ENCODE measurements at places on chromosomes 12 and 14.

DNA sequence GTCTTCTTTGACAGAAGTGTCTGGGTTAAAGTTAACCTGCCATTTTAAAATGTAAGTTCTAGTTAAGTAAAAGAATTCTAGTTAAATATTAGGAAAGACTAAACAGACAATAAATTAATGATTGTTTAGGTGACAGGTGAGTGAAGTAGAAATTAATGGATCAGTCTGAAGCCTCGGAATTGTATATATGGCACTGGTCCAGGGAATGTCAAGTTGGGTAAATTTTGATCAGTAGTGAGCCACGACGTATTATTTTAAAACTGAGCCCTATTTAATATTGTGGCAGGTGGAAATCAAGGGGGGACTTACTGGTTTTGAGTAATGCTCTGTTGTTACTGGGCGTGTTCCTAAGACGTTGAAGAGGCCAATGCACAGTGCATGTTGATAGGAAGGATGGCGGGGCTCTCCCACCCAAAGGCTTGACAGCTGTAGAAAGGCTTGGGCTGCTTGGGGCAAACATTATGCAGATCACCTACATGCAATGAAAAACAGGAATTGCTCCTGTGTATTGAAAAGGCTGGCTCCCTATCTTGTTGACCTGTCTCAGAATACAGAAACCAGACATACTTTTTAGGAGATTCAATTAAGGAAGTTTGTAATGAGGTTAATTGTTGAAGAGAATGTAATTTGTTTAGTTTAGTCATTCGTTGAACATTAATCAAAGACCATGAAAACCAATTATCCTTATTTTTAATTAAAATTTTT is 5.9 kb upstream of the PPFIBP1 start:
- DNase-seq: no peak

- DNase-seq: no peak
Observed at GRCh38 chr12:110957652-110958051, 37.3 kb upstream of the MYL2 start.

DNA sequence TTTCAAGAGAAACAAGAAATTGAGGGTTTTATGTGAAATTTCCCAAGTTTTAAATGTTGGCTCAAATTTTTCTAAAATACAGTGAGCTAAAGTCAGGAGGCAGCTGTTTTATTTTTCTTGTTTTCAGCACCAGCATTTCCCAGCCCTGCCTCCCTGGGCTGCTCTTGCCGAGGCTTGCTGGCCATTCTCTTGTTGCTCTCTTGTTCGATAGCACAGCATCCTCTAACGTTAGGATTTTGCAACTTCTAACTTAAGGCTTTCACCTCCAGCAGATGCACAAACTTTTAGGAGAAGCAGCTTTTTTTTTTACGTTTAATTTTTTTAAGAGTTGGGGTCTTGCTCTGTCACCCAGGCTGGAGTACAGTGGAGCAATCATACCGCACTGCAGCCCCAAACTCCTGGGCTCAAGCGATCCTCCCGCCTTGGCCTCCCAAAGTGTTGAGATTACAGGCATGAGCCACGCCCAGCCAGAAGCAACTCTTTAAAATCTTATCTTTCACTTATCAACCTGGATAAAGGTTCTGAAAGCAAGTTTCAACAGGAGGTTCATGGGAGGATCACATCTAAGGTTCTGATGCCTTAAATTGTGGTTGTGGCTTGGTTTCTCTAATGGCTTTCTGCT is 40.2 kb downstream of the B4GALNT3 start:
- no peak for DNase-seq

- DNase-seq: no peak
Observed at GRCh38 chr12:79374545-79374944, 316.2 kb downstream of the PAWR start.

- no peak for DNase-seq
Observed at GRCh38 chr14:38788060-38788459, 315.0 kb downstream of the SEC23A start.

GRCh38 chr12:96261557-96261956 is 67.4 kb downstream of the ELK3 start:
- no peak for DNase-seq

DNA sequence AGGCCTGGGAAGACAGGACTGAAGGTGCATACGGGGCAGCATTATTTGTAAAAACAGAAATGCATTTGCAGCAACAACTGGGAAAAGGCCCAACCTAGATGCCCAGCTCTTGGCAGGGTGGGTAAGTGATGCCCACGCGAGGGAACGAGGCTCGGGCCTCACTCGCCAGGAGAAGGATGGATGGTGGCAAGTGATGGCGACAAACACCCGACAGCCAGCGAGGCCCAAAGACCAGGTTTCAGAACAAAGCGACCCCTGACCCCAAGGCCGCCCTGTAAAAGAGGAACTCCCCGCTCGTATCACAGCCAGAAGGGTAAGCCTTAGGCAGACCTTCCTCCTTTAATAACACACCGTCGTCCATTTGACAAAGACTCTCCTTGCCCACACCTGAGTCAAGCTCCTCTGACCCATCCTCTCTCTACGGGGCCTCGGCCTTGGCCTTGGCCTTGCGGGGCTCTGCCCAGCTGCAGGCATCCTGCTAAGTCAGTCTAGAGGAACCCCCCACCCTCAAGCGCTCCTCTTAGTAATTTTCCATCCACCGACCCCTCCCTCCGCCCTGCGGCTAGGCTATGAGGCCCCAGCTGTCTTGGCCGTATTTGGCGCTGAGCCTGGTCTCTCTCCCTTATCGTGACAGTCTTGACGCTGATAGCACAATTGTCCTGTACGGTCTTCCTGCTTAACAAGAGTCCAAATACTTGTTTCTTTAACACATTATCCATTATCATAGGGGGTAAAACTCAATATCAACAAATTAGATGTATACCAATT is 80.2 kb downstream of the NCOR2 start:
- DNase-seq: no peak

DNA sequence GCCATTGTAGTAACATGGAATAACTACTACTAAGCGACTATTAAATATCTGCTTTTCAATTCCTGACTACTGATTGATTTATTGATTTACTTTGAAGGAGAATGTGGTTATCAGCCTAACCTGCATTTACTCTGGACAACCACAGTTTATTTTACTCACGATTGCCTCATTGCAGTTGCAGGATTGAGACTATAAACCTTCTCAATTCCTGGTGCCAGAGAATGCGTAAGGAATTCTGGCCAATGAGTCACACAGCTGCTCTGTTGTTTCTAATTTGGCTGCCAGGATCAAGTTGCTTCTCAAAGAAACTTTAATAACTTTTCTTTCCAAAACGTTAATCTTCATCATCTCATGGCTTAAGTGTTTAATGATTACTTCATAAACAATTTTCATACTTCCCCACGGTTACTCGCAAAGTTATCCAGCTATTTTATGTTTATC is 13.1 kb upstream of the TMTC1 start:
- no peak for DNase-seq

DNA sequence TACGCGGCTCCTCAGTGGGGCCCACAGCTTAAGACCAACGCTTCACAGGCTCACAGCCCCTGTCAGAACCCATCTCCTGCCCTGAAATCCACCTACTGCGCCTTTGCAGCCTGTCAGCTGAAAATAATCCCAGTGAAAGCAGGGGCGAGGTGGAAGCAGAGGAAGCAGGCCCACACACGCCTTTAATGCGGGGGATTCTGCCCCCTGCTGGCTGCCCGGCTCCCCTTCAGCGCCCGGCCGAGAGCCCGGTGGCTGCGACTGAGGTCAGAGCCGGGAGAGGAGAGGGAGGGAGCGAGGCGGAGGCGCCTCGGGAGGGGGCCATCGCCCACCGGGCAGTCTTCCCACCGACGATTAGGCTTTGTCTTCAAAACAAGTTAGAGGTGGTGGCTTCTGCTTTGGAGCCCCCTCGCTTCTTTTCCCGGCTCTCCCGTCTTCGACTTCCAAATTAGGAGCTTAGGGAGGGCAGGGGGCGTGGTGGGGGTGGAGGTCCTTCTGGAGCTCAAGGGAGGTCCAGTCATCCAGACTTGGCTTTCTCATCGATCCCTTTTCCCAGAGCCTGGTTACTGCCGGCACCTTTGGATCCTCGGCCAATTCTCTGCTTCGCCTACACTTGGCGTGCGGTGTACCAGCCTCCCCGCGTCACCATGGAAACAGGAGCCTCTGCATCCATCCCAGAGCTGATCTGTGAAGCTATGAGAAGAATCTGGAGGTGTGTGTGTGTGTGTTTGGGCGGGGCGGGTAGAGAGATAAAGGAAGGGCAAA is 25.2 kb upstream of the RND1 start:
- DNase-seq: peak; percentile 68

GRCh38 chr14:60166142-60166541 is 944 bp upstream of the DHRS7 start:
- no peak for DNase-seq

GRCh38 chr12:26572137-26572536 is 260.9 kb downstream of the ITPR2 start:
- no peak for DNase-seq

GRCh38 chr14:71536927-71537772 is 395.1 kb upstream of the RGS6 start:
- DNase-seq: no peak

GRCh38 chr12:23699031-23699430 is 250.4 kb downstream of the SOX5 start:
- no peak for DNase-seq

DNA sequence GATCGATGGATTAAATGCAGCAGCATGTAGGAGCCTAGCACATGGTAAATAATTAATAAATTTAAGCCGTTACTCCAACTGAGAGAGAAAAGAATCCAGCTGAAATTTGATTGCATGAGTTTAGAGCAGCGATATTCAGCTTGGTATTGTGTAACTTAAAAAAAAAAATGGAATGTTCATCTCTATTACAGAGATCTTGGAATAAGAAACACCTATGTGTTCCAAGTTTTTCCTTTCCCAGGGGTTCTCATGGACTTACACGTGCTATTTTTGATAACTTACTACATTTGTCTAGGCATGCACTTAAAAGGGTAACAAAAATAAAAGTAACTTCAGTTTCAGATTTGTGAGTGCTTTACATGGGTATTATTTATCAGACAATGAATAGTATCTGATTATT is 122.8 kb downstream of the RASSF9 start:
- no peak for DNase-seq

GRCh38 chr14:23062002-23062401 is 4.7 kb upstream of the CDH24 start:
- no peak for DNase-seq

GRCh38 chr12:2637371-2637770 is 157.4 kb upstream of the FKBP4 start:
- DNase-seq: no peak

GRCh38 chr12:53754188-53754585 is 2.4 kb upstream of the CISTR start:
- no peak for DNase-seq

- DNase-seq: no peak
Observed at GRCh38 chr14:35470755-35471154, 63.2 kb upstream of the INSM2 start.

DNA sequence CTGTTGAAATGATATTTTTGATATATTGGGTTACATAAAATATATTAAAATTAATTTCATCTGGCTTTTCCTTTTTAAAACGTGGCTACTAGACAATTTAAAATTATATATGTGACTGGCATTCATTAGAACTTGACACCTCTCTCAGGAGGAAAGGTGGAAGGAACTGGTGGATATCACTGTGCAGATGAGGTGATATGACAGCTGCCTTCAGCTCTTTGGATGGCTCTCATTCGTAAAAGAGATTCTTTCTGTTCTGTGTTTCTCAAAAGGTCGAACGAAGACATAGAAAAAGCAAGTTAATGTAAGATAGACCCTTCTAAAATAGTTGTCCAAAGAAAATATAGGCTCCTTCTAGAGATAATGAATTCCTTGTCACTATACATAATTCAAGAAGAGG is 36.6 kb downstream of the CRADD start:
- DNase-seq: no peak

DNA sequence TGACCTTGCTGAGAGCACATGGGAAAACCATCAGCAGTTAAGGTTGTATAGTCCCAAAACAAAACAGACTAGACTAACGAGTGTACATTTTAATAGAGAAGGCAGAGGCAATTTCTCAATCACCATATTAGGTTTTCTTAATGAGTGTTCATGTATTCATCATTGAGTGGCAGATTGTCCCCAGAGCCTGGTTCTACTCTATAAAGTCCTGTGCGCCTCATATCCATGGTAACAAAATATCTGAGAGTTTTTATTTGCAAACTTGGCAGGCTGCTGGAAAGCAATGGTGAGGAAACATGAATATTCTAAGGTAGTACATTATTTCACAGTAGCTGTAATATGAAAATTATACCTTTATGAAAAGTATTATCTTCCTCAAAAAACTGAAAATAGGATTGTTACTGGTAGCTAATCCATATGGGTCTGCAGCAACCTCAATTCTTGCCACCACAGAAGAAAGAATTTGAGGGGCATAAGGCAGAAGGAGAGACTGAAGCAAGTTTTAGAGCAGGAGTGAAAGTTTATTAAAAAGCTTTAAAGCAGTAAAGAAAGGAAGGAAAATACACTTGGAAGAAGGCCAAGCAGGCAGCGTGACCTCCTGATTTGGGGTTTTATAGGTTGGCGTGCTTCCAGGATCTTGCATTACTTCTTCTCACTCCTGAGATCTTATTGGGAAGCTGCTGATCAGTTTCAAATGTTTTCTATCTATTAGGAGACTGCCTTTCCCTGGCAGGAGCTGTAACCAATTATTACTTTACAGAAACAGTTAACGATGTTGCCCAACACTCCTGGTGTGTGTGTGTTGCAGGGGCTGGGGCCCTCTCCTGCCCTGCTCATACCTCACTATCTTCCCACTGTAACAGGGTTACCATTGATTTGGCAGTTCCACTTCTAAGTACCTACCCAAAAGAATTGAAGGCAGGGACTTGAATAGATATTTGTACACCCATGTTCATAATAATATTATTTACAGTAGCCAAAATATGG is 154.0 kb upstream of the NUDT4 start:
- DNase-seq: no peak

GRCh38 chr14:67151082-67151666 is 38.1 kb upstream of the GARIN2 start:
- no peak for DNase-seq

- no peak for DNase-seq
Observed at GRCh38 chr12:27982951-27983350, 10.4 kb upstream of the PTHLH start.

DNA sequence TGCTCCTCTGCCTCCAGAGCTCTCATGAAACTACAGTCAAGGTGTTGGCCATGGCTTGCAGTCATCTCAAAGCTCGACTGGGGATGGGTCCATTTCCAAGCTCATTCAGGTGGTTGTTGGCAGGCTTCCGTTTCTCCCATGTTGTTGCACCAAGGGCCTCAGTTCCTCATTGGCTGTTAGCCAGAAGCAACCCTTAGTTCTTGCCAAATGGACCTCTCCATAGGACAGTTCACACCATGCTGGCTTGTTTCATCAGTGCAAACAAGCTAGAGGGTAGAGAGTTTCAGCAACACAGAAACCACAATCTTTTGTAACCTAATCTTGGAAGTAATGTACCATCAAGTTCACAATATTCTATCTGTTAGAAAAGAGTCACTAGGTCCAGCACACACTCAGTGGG is 22.7 kb upstream of the PPM1A start:
- DNase-seq: peak; percentile 93

GRCh38 chr14:22296722-22297121 is 292.3 kb downstream of the DAD1 start:
- no peak for DNase-seq

GRCh38 chr12:110249716-110250225 is 31.3 kb upstream of the ATP2A2 start:
- DNase-seq: no peak

- no peak for DNase-seq
Observed at GRCh38 chr12:124605150-124605882, 37.9 kb upstream of the NCOR2 start.

Data from HL-60 (cell line).